Natural killer cell (primary cell): ENCODE measurements at places on chromosomes 5 and 9. TPM values are rescaled to one million over a fixed set of nuclear protein-coding genes. Genes with fewer than 3 reads are reported as not detected.

Gene ADGRV1
- not detected for total RNA-seq

GRCh38 chr5:107400328-107400727 is 270.4 kb downstream of the EFNA5 start:
- DNase-seq = no peak
- H3K27me3 ChIP-seq = no peaks in the 10 kb centered on the region
- no peak overlapping the region for H3K4me3 ChIP-seq
- H3K27ac ChIP-seq = no peak overlapping the region

Gene FOXD1
- 0.41 TPM for total RNA-seq

Gene EQTN
- total RNA-seq = not detected

Gene SPATA31A3
- not detected for total RNA-seq

- no peak for DNase-seq
- no peak overlapping the region for H3K4me3 ChIP-seq
- no peaks in the 10 kb centered on the region for H3K27me3 ChIP-seq
- no peaks in the 10 kb centered on the region for H3K36me3 ChIP-seq
- no peak overlapping the region for H3K27ac ChIP-seq
These were observed 128.1 kb downstream of the DAB2IP start for GRCh38 chr9:121779381-121780117.

GRCh38 chr9:20351715-20352114 is 270.6 kb downstream of the MLLT3 start:
- no peaks in the 10 kb centered on the region for H3K36me3 ChIP-seq
- H3K27me3 ChIP-seq = no peaks in the 10 kb centered on the region
- DNase-seq = no peak
- H3K27ac ChIP-seq = no peak overlapping the region
- H3K4me3 ChIP-seq = no peak overlapping the region
- no peaks in the 10 kb centered on the region for H3K4me1 ChIP-seq

DNA sequence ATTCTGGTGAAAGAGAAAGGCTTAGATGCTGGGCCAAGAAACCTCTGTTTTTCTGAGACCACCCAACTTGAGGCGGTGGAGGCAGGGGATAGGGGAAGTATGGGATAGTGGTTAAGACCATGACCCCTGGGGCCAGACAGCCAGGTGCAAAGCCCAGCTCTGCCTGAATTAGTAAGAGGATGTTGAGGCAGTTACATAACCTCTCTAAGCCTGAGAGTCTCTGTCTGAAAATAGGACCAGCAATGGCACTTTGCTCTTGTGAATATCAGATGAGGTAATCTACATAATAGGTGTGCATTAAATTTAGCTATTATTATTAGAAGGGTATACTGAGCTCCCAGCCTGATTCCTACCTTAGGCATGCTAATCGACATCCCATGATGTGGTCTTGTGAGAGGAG is 68.2 kb downstream of the DOCK2 start:
- H3K27ac ChIP-seq = no peak overlapping the region
- no peaks in the 10 kb centered on the region for H3K27me3 ChIP-seq
- no peak for DNase-seq
- H3K4me3 ChIP-seq = no peak overlapping the region

DNA sequence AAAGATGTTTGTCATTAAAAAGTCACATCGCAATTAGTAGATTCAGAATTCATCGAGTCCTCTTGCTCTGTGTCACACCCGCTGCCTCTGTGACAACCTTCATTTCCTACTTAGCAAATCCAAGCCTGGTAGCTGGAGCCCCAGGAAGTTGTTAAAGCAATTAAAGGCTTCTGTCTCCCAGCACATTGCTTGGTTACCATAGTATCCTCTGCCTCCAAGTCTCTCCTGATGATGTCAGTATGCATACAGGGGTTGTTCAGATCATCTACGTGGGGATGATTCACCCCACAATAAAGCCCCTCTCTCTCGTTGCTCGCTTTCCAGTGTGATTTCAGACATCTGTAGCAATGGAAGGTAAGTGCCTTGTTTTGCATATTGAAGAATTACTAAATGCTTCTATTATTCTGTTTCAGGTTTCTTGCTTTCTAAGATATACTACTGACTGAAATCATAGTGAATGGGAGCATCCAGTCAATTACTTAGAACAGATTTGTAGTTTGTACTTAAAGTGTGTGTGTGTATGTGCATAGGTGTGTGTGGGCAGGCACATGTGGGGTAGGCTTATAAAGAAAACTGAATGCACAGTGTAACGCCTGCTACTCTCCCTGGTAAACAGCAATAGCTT is 52.9 kb downstream of the PAM start:
- no peak overlapping the region for H3K27ac ChIP-seq
- H3K4me3 ChIP-seq = no peak overlapping the region
- peaks cover 2% of the 10 kb centered on the region for H3K36me3 ChIP-seq
- H3K27me3 ChIP-seq = no peaks in the 10 kb centered on the region
- no peak for DNase-seq
- H3K4me1 ChIP-seq = no peaks in the 10 kb centered on the region

GRCh38 chr5:74095871-74096270 is 469.9 kb downstream of the ARHGEF28 start:
- no peak overlapping the region for H3K4me3 ChIP-seq
- no peaks in the 10 kb centered on the region for H3K27me3 ChIP-seq
- H3K27ac ChIP-seq = no peak overlapping the region
- no peaks in the 10 kb centered on the region for H3K4me1 ChIP-seq

GRCh38 chr5:31731016-31731415 is 92.1 kb downstream of the PDZD2 start:
- no peaks in the 10 kb centered on the region for H3K27me3 ChIP-seq
- DNase-seq = no peak
- H3K4me3 ChIP-seq = no peak overlapping the region

GRCh38 chr5:77683171-77683732 is 44.7 kb upstream of the OTP start:
- H3K4me1 ChIP-seq = no peaks in the 10 kb centered on the region
- H3K4me3 ChIP-seq = no peak overlapping the region
- peaks cover 3% of the 10 kb centered on the region for H3K36me3 ChIP-seq
- no peak overlapping the region for H3K27ac ChIP-seq
- DNase-seq = no peak
- H3K27me3 ChIP-seq = peaks cover 3% of the 10 kb centered on the region

DNA sequence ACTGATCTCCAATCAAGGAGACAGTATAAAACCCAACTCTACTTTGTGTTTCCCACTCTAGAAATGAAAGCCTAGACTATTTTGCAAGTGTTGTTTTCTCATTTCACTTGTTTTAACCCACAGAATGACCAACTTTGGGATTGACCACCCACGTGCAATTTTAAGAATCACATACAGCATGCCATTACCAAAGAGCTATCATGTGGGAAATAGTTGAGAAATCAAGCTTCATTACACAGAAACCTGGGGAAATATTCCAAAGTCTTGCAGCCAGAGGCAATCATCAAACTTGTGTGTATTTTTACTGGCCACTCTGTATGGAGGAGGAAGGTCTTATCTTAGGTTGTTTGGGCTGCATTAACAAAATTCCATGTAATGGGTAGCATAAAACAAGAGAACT is 451.4 kb upstream of the DAB2 start:
- H3K4me1 ChIP-seq = no peaks in the 10 kb centered on the region
- DNase-seq = no peak
- no peak overlapping the region for H3K4me3 ChIP-seq
- H3K36me3 ChIP-seq = no peaks in the 10 kb centered on the region

DNA sequence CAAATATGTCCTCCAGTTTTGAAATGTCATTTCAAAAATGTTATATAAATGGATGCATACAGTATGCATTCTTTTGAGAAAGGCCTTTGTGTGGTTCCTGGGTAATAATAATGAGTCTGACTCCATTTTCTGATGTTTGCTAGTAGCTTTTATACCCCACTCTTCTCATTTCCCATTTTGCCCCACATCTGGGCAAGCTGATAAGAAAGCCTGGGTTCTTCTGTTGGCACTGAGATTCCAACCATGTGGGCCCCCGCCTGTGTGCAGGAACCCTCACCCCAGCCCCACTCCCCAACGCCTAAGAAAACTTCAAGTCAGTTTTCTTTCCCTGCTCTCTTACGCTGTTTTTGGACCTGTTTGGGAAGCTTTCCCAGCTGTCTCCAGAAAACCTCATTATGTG is 89.4 kb downstream of the SNX18 start:
- H3K4me3 ChIP-seq = no peak overlapping the region
- no peaks in the 10 kb centered on the region for H3K27me3 ChIP-seq
- H3K4me1 ChIP-seq = peaks cover 34% of the 10 kb centered on the region
- no peak overlapping the region for H3K27ac ChIP-seq
- no peak for DNase-seq

Gene STK32A
- total RNA-seq = not detected

DNA sequence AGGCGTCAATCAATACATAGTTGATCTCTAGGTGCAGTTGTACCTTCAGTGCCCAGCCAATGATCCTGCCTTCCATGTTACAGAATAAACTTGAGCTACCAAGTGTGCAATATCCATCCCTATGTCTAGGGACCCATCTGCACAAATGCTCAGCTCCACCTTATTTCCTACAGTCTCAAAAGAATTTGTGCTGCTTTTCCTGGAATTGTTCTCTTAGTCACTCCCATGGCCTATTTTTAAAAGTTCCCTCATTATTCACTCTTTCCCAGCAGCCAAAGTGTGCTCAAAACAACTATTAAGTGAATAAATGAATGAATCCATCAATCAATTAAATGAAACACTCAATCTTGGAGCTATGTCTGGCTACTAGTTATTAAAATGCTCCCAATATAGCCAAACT is 14.7 kb downstream of the LIX1 start:
- H3K4me3 ChIP-seq = no peak overlapping the region
- H3K4me1 ChIP-seq = no peaks in the 10 kb centered on the region
- no peaks in the 10 kb centered on the region for H3K27me3 ChIP-seq
- H3K36me3 ChIP-seq = no peaks in the 10 kb centered on the region
- no peak overlapping the region for H3K27ac ChIP-seq

- no peaks in the 10 kb centered on the region for H3K27me3 ChIP-seq
- peaks cover 5% of the 10 kb centered on the region for H3K36me3 ChIP-seq
- no peak overlapping the region for H3K4me3 ChIP-seq
- DNase-seq = no peak
- no peak overlapping the region for H3K27ac ChIP-seq
- H3K4me1 ChIP-seq = no peaks in the 10 kb centered on the region
These were observed 58.9 kb downstream of the CAMSAP1 start for GRCh38 chr9:135848341-135849047.

Gene SUSD3
- 1.2 TPM for total RNA-seq

DNA sequence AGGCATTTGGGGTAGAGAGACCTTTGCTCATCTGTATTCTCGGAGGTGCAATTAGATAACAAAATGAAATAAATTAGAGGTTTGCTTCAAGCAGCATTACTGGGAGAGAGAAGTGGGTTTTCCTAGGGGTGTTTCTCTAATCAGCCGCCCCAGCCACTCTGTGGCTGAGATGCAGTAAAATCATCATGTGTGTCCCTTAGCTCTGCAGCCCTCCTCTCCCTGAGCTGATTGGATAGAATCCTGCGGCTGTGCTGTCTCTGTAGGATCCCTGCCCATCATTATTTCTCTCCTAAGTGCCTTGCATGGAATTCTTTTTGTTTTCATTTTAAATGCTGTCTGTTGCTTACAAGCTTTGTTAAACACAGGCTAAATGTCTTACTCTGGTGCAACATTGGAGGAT is 171.4 kb downstream of the SH3GL2 start:
- H3K4me3 ChIP-seq = no peak overlapping the region
- H3K27me3 ChIP-seq = no peaks in the 10 kb centered on the region
- H3K27ac ChIP-seq = no peak overlapping the region
- no peaks in the 10 kb centered on the region for H3K4me1 ChIP-seq

GRCh38 chr5:7546555-7546954 is 150.6 kb downstream of the ADCY2 start:
- DNase-seq = no peak
- H3K36me3 ChIP-seq = no peaks in the 10 kb centered on the region
- H3K27ac ChIP-seq = no peak overlapping the region
- H3K4me1 ChIP-seq = no peaks in the 10 kb centered on the region
- no peaks in the 10 kb centered on the region for H3K27me3 ChIP-seq
